Activated naive CD4-positive, alpha-beta T cell (primary cell): ENCODE measurements at places on chromosomes 11 and 22.

- no peak for DNase-seq
Measured at GRCh38 chr11:64180891-64181290, 5.1 kb upstream of the STIP1 start.

GRCh38 chr11:11230087-11230486, 123.0 kb downstream of the CSNK2A3 start:
- no peak for DNase-seq

GRCh38 chr11:104836691-104837090, 61.6 kb downstream of the CASP12 start:
- DNase-seq = no peak

GRCh38 chr11:103624708-103625623, 411.5 kb upstream of the DDI1 start:
- DNase-seq = no peak

GRCh38 chr11:108035690-108036089, 27.0 kb downstream of the CUL5 start:
- no peak for DNase-seq

GRCh38 chr11:984546-984945, 52.0 kb downstream of the MUC6 start:
- no peak for DNase-seq

DNA sequence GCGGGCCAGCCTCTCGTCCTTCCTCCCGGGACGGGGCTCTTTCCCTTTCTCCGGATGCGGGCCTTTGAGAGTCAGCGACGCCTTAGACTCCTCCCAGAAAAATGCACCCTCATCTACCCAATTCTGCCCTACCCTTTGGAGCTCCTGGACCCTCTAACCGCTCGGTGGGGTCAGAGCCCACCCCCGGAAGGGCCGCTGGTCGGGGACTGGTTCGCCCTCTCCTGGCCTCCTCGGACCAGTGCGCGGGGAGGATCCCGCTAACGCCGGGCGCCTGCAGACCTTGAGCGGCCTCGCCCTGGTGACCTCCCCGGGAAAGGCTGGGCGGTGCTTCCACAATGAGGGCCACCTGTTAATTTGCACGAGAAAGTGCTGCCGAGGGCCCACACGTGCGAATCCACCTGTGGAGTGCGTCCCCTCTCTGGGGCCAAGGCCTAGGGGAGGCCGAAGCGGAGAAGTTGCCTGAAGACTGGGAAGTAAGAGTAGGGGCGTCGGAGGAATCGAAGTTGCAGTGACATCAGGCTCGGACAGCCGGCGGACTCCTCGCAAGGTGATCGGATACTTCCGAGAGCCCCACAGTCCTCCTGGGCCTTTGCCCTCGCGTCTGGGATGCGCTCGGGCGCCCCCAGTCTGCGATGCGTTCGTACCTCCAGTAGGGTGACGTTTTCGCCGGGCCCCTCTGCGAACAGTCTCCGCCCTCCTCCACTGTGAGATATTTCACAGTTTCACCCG, 61.5 kb downstream of the ENDOD1 start:
- peak; percentile 65 for DNase-seq

- DNase-seq = no peak
Measured at GRCh38 chr22:27405672-27406388, 395.7 kb downstream of the MN1 start.

DNA sequence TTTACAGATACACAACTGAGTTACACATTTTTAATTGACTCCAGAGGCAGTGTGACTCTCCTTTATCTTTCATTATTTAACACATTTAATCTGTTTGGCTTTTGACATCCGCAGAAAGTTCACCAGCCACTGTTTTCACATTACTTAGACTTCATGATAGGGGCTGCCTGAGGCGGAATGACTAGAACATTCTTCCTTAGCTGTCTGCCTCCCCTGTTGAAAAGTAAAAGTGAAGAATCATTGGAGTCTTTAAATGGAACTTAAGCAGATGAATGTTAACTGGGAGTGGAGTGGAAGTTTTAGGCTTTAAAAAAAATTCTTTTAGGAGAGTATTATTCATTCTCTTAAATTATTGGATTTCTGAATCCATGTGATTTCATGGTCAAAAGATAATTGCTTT, 229.2 kb upstream of the MTNR1B start:
- no peak for DNase-seq

- no peak for DNase-seq
Measured at GRCh38 chr22:43014316-43014868, 557 bp downstream of the PACSIN2 start.

- no peak for DNase-seq
Measured at GRCh38 chr11:2844116-2844842, 41.3 kb downstream of the CDKN1C start.

- no peak for DNase-seq
Measured at GRCh38 chr11:134464981-134465730, 53.1 kb upstream of the B3GAT1 start.

- no peak for DNase-seq
Measured at GRCh38 chr11:61666684-61667297, 13.4 kb upstream of the DAGLA start.

- no peak for DNase-seq
Measured at GRCh38 chr11:77387701-77388100, 86.2 kb downstream of the PAK1 start.

- DNase-seq = no peak
Measured at GRCh38 chr11:3913921-3914320, 58.5 kb downstream of the STIM1 start.

DNA sequence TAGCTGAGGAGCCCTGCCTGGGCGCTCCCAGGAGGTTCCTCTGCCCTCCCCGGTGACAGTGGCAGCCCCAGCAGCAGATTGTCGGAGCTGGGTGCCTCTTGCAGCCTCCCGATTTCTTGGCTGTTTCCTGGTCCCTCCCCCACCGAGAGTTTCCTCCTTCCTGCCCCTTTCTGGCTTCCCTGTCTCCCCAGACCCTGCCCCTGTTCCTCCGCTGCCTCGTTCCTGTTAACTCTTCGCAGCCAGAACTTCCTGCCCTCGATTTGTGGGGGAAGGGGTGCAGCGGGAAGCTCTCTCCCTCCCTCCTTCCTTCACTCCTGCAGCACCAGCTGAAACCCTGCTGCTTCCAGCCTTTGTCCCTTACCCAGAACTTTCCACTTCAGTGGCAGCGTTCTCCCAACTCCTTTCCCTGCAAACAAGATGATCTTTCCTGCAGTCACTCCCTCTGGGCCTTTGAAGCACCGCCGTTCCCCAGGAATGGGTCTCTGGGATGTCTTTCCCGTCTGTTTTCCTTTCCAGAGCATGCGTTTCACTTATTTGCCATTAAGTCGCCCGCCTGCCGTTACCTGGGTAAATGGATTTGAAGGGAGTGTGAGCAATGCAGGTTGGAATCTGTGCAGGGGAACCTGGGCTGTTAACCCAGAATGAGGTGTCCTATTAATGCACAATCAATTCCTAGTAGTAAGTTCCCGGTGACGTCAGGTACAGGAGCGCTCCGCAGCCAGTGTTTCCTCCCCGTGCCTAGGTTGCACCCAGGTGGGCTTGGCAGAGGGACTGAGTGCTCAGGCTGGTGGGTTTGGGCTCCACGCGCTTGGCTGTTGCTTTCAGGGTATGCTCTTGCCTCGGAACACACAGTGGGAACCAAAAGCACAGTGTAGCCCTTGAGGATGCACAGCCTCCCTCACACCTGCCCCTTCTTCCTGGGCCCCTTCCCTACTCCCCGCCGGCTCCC, 4.3 kb downstream of the GRK2 start:
- DNase-seq = no peak

GRCh38 chr22:36330655-36331305, 57.0 kb downstream of the MYH9 start:
- no peak for DNase-seq

DNA sequence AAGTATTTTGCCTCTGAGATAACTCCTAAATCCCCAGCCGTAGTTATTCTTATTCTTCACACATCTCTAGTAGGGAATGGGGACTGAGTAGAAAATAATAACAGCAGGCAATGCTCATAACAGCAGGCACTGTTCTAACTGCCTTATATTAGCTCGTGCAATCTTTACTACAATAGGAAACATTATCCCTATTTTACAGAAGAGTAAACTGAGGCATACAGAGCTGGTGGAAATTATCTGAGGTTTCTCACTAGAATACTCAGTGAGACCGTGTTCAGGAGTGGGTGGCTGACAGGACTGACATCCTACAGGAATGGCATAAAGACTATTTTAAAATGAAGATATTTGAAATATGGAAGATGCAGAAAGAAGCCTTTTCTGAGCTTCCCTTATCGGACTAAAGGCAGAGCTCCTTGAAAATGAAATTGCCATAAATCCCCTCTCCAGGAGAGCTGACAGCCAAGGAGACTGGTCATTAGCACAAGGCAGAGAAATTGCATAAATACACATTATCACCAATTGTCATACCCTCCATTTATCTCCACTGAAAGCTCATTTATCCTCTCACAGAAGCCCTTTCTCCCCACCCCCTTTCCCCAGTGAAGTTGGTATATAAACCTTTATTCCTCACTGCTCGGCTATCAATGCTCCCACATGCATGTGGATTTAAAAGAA, 93.9 kb downstream of the RASSF10 start:
- no peak for DNase-seq

DNA sequence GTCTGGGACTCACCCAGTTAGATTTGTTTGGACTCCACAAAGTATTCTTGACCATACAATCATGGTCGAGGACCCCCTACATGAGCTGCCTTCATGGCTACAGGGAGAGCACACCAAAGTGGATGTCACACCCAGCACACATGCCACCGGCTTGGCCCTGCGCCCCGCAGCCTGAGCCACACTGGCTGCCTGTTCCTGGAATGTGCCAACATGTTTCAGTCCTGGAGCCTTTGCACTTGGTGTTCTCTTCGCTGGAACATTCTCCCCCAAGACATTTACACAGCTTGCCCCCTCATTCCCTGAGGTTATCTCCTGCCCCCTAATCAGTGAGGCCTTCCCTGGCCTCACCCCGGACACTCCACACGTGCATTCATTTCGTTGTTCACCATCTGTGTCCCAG, 46.0 kb downstream of the PPARA start:
- DNase-seq = no peak

DNA sequence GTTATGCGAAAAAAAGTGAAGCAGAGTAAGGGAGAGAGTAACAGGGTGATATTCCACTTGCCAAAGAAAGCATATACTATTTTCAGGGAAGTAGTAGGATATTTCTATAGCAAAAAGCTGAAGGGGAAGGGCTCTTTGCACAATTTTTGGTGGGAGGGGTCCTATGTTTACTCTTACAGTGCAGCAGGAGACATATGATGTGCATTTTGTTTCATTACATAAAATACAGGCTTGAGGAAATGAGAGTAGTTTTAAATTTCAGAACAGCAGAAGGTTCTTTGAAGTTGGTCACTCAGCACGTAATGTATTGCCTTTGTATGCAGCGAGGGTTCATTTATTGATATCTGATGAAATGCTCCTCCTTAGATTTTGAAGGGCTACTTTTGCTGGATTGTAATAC, 3.1 kb upstream of the PIK3IP1 start:
- DNase-seq = no peak

DNA sequence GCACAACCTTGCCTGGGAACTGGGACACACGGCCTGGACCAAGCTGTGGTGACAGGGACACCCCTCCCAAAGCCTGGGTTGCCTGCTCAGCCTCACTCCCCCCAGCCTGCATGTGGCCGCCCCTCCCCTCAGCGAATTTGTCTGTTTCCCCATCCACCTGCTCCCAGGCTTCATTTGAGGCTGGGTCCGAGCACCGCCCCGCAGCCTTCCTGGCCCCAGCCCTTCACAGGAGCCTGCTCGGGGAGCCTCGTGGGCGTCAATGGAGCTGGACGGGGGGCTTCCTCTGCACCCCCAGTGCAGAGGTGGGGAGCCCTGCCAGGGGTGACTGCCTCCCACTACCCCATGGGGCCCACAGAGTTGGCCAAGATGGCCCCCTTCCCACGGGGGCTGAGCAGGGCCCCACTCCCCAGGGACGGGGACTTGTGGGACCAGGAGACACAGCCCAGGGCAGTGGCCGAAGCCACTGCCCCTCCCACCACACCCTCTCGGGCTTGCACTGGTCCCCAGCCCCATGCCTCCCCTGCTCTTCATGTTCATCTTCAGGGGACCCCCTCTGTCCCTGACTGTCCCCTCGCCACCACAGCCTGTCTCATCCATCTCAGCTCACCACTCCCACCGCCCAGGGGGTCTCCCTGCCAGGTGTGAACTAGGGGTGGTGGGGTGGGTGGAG, 91.7 kb downstream of the WNT7B start:
- no peak for DNase-seq

DNA sequence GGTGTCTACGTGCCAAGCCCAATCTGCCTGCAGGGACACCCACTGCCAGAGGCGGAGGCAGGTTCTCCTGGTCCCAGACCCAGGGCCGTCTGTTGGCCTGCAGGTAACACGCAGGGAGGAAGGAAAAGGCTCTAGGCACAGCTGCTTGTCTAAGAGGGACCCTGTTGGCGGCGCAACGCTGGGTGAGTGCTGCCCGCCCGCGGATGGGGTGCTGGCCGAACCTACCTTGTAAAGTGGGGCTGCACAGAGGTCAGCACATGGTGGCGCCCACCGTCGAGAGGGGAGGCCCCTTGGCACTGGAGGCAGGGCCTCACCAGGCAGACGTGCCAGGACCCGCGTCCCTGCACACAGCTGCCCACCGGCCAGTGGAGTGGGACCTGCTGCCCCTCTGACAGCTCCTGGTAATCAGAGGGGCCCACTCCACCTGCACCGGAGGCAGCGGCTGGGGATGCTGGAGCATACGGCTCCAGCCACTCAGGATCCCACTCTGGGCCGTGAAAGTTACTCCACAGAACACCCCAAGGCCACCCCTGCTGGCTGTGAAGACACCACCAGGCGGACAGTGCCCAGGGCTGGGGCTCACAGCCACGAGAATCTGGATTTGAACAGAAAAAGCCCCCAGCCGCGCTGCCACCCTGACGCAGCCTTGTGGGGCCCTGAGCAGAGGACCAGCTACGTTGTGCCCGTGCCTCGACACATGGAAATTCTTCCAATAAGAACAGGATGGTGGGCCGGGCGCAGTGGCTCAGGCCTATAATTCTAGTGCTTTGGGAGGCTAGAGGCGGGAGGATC, 24.0 kb downstream of the TBX1 start:
- DNase-seq = no peak

DNA sequence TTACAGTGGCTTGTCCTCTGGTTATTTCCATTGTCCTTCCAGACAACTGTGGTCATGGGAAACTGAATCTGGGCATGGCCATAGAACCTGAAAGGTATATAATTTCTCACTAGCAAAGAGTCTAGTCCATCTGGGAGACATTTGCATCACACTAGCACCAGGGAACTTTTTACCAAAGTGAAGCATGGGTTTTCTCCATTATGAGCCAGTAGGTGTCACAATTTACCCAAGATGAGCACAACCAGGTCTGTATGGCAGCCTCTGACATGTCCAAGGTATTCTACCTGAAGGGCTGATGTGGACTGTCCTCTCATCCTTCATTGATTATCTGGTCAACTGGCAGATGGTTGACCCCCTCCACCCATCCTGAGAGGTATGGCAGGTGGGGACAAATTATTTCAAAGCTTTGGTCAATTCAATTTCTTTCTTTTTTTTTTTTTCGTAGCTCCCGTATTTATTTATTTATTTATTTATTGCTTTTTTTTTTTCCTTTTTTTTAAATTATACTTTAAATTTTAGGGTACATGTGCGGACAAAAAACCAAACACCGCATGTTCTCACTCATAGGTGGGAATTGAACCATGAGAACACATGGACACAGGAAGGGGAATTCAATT, 425.9 kb downstream of the TMEM135 start:
- no peak for DNase-seq
